Inflammatory macrophage treated with lipopolysaccharide for 4 hours (primary cell): ENCODE measurements at places on chromosomes 16 and 17.

DNA sequence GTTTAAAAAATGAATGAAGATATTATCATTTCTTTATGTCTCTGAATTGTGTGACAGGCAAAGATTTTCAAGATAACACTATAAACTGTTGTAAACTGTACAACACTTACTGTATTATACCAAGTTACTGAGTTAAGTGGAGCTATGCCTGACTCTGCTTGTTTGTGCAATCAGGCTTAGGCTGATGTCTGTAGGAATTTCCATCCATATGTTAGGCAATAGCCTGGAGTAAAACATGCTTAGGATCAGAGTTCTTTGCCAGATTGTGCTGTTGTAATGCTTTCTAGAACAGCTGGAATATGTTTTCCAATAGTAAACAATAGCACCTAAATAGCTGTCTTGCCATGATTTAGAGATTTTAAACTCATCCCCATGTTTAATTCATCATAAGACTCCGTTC lies 1496.7 kb downstream of the CDH11 start:
- DNase-seq, result no peak

GRCh38 chr17:46773221-46773605 lies 45.3 kb downstream of the WNT3 start:
- no peak for DNase-seq

GRCh38 chr17:8007836-8008235 lies 5.4 kb downstream of the GUCY2D start:
- DNase-seq, result no peak

- DNase-seq, result peak; percentile 84
These were observed 30.8 kb downstream of the USP10 start for GRCh38 chr16:84730406-84731106.

DNA sequence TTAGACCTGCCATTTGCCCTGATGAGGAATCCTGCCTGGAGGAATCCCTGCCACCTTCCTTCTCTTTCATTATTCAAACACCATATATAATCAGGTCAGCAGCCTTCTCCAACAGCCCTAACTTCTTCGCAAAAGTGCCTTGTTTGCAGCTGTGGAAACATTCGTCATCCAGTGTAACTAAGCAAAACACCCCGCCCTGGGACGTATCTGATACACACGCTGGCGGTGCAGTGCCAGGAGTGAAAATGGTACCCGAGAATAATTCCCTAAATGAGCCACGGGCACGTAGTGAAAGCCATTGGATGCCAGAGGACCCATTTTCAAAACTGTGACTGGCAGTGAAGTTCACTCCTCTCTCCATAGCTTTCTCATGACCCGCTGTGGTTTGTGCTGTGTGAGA lies 73.7 kb downstream of the IRX3 start:
- DNase-seq, result no peak

GRCh38 chr17:1422885-1423284 lies 22.9 kb upstream of the YWHAE start:
- DNase-seq, result peak; percentile 81

GRCh38 chr17:17641621-17642409 lies 39.4 kb upstream of the RAI1 start:
- peak; percentile 76 for DNase-seq

- DNase-seq, result no peak
These were observed 75.9 kb downstream of the USP22 start for GRCh38 chr17:20966870-20967269.

DNA sequence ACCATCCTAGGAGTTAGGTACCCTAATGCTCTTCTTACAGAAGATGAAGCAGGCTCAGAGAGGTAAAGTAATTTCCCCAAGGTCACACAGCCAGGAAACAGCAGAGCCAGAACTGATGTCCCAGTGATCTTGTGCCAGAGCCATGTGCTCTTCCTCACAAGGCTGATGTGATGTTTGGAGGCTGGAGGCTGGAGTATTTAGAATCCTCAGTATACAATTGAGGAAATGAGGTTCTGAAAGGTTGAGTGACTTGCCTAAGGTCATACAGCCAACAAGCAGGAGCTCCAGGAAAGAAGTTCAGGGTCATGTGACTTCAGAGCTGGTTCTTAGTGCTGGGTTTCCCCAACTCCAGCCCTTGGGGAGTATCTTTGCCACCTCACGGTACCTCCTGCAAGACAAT lies 18.5 kb downstream of the ITPRIPL2 start:
- DNase-seq, result peak; percentile 86

DNA sequence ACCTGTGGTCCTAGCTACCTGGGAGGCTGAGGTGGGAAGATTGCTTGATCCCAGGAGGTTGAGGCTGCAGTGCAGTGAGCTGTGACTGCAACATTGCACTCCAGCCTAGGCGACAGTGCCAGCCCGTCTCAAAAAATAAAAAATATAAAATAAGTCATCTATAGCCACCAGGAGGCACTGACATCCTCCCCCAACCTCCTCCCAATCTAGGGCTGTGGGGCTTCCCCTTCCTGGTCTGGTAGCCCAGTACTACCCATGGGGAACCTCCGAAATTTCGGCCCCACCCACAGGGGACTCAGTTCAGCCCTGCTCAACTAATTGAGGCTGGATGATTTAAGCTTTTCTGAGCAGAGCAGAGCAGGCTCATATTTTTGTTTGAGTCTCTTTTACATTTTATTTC lies 3.2 kb downstream of the ZSCAN10 start:
- peak; percentile 89 for DNase-seq

DNA sequence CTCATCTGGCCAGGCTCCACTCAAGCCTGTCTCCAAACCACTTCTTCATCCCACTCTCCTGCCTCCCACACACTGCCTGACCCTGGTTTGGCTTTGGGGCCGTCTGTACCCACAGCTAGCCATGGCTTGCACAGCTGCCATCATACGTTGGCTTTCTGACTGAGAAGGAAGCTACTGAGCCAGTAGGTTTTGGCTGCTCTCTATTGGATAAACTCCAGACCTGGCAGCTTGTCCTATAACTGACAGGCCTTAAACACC lies 3.9 kb downstream of the MIF4GD start:
- DNase-seq, result peak; percentile 80

- DNase-seq, result peak; percentile 76
These were observed 956 bp upstream of the IST1 start for GRCh38 chr16:71894229-71894920.

GRCh38 chr17:69516225-69516624 lies 101.7 kb downstream of the MAP2K6 start:
- no peak for DNase-seq

GRCh38 chr17:17252149-17252661 lies 15.2 kb upstream of the FLCN start:
- DNase-seq, result no peak

DNA sequence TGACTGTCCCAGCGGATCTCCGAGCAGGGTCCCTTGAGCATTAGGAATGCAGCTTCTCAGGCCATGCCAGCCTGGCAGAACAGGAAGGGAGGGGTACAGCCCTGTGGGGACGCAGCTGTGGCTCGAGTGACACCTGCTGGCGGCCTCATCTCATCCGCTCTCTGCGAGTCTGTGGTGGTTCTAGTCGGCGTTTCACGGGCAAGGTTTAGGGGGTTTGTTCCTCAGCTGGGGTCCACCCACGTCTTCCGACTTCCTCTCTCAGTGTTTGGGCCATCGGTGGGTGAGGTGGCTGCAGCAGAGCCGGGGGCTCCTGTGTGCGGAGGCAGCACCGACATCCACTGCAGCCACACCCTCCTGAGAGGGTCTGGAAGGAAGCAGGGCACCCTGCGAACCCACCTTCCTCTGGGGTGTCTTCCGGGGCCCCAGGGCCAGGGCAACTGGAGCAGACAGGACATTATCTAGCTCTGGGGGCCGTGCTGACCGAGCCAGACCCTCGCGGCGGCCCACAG lies 33.3 kb downstream of the JPH3 start:
- peak; percentile 46 for DNase-seq

- DNase-seq, result no peak
These were observed 2.1 kb downstream of the PSMB10 start for GRCh38 chr16:67934306-67935100.

DNA sequence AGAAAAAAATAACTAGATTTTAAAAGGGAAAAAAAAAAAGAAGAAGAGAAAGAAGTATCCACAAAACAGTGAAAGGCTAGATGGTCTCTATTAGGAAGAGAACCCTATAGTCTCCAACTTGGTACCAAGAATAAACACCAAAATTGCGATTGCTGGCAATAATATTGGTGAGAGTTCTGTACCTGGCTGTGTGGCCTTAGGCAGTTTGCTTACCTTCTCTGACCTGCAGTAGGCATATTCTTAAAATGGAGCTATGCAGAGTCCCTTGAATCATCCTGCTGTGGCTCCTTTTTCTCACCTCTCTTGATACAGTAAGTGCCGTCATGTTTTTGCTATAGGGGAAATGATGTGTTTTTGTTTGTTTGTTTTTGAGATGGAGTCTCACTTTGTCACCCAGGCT lies 35.1 kb downstream of the BRCA1 start:
- no peak for DNase-seq

DNA sequence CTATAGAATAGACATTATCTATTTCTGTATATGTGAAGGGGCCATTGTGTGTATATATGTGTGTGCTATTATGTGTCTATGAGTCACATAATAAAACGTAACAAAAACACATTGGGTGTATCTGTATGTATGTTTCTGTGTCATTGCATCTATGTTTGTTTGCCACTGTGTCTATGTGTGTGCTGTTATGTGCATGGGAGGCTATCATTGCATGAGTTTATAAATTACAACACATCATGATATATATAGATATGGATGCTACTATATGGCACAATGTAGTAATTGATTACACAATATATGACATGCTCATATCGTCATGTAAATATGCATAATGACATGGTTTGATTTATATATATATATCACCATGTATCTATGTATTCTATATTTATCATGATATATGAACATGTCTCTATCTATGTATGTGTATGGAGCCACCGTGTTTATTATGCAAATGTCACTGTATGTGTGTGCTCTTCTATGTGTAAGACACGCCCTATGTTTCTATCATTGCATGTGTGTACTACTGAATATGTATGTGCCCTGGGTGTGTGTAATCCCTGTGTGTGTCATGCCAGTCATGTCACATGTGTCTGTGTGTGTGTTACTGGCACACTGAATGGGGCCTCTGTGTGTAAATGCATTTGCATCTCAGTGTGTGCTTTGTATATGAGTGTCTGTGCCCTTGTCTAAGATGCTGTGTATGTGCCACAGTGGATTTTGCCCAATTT lies 1.4 kb upstream of the TSPOAP1 start:
- DNase-seq, result peak; percentile 67
